ENCODE measurements at places on chromosomes 16 and 17.

GRCh38 chr17:15662681-15663080, 21.4 kb downstream of the TRIM16 start:
- DNase-seq, result no peak

GRCh38 chr17:78146471-78146869, 285 bp downstream of the C17orf99 start:
- DNase-seq, result no peak

DNA sequence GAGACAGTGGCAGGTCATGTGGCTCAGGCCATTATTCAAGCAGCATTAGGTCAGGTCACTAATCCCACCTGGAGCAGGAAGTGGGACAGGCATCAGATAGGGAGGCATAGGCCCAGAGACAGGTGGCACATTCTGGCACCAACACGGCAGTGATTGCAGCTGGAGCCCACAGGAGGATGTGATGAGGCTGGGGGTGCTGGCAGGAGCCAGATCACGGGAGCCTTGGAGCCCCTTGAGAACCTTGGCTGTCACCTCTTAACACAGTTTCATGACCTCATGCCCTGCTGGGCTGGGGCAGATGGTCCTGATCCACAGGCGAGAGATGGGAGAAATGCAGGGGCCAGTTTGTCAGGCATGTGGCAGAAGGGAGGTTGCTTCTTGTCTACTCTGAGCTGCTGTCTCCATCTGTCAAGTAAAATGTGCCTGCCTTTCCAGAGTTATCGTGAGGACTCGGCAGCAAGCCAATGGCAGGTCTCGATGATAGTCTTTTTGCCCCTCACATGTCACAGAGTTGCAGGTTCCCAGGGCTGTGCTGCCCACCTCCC, 109.6 kb downstream of the CLEC16A start:
- no peak for DNase-seq

- no peak for DNase-seq
Observed at GRCh38 chr17:66431910-66432309, 129.5 kb downstream of the PRKCA start.

DNA sequence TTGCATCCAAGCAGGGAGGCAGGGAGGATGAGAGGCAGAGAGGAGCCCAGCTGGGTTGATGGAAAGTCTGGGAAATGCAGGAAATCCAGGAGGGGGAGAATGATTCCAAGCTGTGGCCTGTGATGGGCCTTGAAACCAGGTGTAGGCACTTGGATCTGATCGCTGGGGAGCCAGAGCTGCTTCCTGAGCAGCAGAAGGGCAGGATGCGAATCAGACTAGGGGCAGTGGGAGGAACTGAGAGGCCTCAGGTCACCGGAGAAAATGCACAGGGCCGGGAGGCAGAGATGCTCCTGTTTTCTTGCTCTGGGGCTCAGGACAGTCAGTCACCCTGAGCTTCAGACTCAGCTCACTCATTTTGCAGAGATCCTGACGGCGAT, 29.6 kb upstream of the MEOX1 start:
- DNase-seq, result no peak

- DNase-seq, result no peak
Observed at GRCh38 chr17:35801583-35802224, 6.3 kb upstream of the MMP28 start.

DNA sequence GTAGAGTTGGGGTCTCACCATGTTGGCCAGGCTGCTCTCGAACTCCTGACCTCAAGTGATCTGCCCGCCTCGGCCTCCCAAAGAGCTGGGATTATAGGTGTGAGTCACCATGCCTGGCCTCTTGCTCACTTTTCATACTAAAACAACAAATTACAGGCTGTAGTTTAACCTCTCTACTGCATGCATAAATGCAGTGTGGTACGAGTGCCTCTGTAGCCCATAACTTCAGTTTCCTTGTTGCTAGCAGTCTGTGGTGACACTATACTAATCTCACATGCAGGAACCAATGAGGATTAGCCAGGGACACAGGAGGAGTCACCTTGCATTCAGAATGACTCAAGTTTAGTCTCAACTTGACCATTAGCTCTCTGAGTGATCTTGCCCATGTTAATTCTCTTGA, 20.1 kb downstream of the HMOX2 start:
- DNase-seq, result no peak

DNA sequence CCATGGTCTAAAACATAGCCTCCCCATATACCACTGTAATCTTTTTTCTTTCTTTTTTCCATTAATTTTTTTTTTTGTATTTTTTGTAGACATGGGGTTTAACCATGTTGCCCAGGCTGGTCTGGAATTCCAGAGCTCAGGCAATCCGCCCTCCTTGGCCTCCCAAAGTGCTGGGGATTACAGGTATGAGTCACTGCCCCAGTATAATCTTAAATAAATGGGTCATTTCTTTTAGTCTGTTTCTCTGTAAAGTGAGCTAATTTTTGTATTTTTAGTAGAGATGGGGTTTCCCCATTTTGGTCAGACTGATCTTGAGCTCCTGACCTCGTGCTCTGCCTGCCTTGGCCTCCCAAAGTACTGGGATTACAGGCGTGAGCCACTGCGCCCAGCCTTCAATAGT, 5.7 kb upstream of the NME1 start:
- no peak for DNase-seq

DNA sequence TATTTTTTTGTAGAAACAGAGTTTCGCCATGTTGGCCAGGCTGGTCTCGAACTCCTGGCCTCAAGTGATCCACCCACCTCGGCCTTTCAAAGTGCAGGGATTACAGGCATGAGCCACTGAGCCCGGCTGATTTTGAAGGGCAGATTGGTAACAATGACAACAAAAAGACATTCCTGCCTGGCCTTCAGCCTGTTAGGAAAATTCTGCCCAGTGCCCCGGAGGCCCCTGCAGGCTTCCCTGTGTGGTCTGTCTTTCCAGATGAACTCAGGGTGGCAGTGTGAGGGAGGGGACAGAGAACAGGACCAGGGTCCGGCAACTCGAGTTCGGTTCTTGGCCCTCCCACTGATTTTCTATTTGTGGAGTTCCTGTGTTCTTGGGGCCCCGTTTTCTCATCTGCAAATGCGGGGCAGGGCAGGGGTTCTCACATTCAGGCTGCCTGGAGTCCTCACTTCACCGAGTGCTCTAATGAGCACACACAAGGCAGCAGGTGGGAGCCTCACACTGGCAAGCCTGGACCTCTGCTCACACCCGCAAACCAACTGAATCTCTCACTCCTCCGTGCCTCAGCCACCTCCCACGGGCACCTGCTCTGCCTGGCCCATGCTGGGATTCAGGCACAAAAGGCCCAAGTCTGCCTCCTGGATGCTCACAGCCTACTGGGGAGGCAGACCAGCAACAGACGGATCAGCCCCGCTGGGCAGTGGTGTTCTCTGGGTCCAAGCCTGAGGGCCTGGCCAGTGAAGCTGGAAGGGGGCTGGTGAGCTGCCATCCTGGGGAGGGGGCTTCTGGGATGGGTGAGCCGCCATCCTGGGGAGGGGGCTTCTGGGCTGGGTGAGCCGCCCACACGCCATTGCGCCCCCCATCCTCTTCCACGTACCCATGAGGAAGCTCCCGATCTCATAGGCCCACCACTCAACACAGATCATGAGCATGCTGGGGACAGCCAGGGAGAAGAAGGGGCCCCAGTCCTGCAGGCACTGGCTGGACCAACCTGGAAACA, 10.3 kb downstream of the SLC47A2 start:
- DNase-seq, result no peak

- DNase-seq, result no peak
Observed at GRCh38 chr17:56141046-56141839, 12.0 kb upstream of the ANKFN1 start.
